ENCODE measurements at places on chromosomes 7 and 10.

DNA sequence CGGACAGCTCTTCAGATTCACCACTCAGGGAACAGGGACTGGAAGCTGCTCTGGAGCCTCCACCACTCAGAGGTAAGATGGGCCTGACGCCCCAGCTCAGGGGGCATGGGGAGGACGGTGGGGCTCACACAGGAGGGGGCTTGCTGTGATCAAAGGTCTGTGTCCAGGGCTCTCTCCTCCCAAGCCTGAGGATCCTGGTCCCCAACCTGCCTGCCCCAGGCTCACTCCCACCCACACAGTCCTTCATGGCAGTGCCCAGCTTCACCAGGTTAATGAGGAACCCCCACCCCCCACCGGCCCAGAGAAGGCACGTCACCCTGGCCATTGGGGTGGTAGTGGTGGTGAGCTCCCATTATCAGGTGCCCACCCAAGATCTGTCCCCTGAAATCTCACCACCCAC lies 926.7 kb upstream of the ZNF722 start:
- DNase-seq, result no peak

DNA sequence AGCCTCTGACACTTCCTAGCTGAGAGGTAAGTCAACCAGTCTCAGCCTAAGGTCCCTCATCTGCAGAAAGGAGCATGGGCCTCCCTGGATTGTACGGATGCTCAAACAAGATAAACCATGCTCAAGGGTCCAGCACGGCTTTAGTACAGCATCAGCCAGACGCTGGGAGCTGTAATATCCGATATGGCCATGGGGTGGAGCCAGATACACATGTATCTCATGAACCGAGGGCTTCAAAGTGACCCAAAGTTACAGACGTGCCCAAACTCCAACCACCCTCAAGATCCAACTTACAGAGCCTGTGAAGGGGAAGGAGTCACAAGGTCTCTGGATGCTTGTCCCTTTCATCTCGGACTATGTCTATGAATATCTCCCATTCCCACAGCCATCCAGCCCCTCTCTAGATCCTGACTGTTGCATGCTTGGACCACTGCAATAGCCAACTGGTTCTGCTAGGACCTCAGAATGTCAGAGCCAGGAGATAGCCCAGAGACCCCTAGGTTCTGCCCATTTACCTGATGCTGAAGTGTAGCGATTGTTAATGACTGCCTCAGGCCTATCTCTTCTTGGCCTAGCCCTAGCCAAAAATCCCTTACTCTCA lies 142.4 kb downstream of the SH3PXD2A start:
- peak; percentile 38 for DNase-seq

GRCh38 chr7:91351374-91351773 lies 87.1 kb downstream of the FZD1 start:
- no peak for DNase-seq

- no peak for DNase-seq
These were observed 342.9 kb downstream of the CALN1 start for GRCh38 chr7:72069263-72069662.

DNA sequence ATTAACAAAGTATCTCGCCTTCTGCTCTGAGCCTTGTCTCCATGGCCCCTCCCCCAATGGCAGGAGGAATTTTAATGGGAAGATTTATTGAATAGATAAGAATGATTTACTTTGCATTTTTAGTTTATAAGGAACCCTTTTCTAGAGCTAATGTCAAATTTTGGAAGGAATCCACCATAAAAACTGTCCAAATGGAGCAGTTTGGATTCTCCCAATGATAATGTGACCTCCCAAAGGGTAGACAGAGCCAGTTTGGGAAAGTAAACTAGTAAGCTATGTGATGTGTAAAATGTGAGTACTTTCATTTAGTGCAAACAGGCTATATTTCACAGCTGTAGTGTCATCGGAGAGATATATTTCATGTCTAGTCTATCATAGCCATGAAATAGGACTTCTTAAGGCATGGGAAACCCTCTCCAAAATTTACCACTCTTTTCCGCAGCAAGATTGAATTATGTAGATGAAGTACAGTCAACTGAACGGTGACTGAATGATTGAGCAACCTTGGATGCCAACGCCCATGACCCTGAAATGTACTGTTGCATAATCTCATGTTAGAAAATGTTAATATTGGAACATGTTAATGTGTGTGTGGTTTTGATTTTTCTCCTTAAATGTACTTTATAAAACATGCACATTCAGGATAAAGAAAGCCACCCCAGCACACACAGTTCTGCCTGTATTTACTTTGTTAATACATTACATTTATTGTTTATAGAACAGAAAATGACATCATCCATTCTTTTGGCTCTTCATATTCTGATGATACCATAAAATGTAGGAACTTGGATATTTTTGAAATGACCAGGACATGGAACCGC lies 140.6 kb downstream of the NRP1 start:
- DNase-seq, result peak; percentile 51
